ENCODE measurements at places on chromosomes 5 and 9.

GRCh38 chr5:137997726-137998213 is 35.1 kb downstream of the FAM13B start:
- DNase-seq, result no peak

- DNase-seq, result no peak
Measured at GRCh38 chr5:59236448-59236847, 653.6 kb downstream of the RAB3C start.

GRCh38 chr9:71797266-71797665 is 29.0 kb upstream of the CEMIP2 start:
- no peak for DNase-seq

DNA sequence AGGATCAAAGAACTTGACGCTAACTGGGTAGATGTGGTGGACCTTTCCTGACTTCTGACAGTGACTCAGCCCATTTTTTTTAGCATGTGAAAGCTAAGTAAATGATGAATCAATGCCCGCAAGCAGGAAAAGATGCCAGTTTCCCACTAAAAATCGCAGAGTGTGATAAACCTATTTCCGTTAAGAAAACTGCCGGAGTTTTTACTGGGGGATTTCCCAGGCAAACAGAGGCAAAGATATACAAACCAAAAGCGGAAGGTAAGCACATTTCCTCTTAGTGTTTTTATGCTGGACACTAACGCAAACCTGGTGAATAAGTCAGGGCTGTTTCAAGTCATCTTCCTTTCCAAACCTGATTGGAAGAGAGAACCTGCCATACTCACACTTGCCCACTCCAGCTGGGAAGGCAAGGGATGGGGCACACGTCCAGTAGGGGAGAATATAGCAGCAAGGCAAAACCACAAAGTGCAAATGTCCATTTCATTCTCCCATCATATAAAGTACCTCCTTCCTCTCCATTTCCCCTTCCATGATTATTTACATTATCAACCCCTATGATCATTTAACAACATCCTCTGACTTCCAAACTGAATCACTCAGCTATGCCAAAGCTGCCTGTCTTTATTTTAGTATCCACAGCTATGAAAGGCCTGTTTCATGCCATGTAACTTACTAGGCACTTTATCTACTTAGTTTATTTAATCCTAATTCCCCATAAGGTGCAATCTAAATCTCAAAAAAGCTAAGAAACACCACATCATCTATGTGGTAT is 349.7 kb upstream of the RFX3 start:
- no peak for DNase-seq

- DNase-seq, result no peak
Measured at GRCh38 chr9:32351845-32352244, 32.6 kb upstream of the ACO1 start.

DNA sequence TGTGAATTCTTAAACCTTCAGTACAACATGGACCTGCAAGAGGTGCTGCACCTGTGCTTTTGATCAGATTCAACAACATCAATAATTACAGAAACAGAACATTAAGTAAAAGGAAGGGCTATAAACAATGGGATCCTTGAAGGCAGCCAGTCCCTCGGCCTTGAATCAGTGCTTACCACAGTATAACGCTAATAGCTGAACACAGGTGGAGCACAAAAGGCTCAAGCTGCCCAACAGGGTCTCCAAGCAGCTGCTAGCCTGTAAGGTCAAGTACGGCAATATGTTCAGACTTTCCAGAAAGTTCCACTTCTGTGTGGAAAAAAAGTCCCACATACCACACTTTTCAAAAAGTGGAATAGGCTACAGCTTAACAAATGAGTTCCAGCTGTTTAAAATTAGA is 61.9 kb upstream of the ITGA1 start:
- DNase-seq, result no peak
